ENCODE measurements at places on chromosomes 5 and 9.

DNA sequence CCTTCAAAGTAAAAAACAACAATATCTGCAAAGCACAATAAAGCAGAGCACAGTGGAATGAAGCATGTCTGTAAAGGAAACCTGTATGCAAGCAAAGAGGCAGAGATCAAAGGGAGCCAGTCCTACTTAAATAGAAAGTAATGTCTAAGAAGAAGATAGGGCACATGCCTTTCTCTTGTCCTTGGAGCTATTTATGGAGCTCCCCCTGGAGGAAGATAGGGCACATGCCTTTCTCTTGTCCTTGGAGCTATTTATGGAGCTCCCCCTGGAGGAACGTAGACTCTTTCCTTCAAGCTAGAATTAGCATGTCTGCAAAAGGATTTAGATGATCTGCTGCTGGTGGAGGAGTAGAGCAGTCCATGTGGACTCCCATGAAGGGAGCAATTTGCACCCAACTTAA lies 168.1 kb upstream of the RASEF start:
- no peak for DNase-seq

DNA sequence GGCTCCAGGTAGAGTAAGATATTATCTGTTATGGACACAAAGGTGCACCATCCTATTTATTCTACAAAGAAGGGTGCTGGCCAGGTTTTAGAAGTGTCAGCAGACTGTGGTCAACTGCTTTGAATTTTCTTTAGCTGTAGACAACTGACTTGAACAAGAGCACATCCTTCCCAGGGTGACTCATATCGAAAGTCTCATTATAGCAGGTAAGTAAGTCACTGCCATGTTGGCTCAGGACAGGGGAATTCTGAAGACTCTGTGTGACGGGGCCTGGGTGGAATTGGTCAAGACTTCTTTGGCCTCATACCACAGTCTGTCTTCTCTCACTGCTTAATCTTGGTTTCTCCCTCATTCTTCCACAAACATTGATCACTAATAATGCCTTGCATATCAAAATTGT lies 214.5 kb upstream of the CDH9 start:
- DNase-seq = no peak

GRCh38 chr5:110475529-110475928 lies 250.9 kb downstream of the TMEM232 start:
- no peak for DNase-seq

- no peak for DNase-seq
These were observed 139.0 kb upstream of the GABRP start for GRCh38 chr5:170644501-170644900.

GRCh38 chr5:16616536-16617273 lies at the start of gene RETREG1:
Gene RETREG1 (minus strand): TSS chr5:16616997. CDS start chr5:16616971, 26 bp downstream.
- peak; percentile 72 for DNase-seq

GRCh38 chr5:156815988-156816599 lies 34.0 kb upstream of the PPP1R2B start:
- no peak for DNase-seq

DNA sequence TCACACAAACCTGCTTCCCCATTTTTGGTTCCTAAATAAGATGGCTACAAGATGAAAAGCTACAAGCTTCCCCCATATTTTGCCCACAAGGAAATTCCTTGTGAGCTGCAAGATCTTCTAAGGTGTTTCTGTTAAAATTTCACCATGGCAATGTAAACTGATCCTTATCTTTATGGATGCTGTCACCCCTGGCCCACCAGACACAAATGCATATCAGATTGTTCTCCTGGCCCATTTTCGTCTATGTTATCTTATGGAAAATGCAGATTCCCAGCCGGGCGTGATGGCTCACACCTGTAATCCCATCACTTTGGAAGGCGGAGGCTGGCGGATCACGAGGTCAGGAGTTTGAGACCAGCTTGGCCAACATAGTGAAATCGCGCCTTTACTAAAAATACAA lies 65.1 kb upstream of the IL6ST start:
- DNase-seq = no peak

DNA sequence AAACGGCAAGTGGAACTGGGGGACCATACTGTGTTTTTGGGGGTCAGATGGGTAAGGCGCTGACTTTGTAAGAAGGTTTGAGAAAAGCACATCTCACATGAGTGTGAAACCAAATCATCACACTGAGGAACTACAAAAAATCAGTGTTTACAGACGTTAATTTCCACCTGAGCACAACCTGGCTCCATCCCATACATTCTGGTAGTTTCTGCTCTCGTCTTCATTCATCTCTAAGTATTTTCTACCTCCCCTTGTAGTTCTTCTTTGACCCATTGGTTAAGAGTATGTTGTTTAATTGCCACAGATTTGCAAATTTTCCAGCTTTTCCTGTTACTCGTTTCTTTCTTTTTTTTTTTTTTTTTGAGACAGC lies 8.9 kb upstream of the DPP7 start:
- no peak for DNase-seq

GRCh38 chr5:119313658-119314605 lies 41.9 kb upstream of the TNFAIP8 start:
- DNase-seq = no peak

DNA sequence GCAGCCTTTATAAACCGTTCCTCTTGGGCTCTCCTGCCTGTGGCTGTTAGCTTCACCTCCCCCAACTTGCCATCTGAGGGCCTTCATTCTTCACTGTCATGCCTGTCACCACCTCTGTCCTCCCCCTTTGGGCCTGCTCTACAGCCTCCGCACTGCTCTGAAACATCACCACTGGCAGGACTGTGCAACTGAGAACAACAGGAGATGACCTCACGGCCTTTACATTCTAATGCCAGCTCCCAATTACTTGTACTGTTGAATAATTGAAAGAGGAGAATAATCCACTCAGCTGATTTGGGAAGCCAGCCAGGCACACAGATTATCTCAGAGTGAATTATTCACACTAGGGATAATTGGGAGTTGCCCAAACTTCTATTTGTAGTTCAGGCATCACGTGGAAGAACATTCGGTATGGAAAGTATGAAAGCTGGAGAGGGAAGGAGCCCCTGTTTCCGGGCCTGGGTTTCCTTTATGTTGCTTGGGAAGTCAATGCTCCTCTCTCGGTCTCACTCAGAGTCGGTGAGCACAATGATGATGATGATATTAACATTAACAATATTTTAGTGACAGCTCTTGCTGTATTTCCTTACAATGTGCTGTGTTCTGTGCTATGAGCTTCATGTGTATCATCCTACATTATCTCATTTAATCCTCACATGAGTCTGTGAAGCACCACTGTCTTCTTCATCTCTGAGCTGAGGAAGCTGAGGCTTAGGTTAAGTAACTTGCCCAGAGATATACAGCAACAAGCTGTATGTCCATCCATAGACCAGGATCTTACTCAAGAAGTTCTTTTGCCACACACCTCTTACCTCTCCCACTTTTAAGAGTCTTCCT lies 99.3 kb upstream of the LRRTM2 start:
- DNase-seq = no peak

GRCh38 chr5:54388409-54388808 lies 67.1 kb upstream of the HSPB3 start:
- DNase-seq = no peak

GRCh38 chr9:12464400-12464799 lies 228.8 kb upstream of the TYRP1 start:
- DNase-seq = no peak

DNA sequence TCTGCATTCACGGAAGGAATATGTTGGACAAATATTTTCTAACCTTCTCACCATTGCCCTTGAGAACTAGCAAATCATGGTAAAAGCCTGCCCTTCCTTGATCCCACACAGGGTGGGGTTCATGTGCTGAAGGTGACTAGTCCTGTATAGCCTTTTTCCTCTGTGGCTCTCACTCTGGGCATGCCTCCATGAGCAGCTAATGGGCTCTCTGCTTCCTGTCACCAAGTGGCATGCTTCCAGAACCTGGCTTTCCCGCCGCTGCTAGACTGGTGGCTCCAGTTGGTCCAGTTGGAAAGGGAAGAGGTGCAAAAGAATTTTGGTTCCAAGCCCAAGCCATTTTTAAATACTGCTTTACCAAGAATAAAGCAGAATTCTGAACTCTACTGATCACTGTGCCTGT lies 35.5 kb downstream of the FBXO10 start:
- DNase-seq = no peak

DNA sequence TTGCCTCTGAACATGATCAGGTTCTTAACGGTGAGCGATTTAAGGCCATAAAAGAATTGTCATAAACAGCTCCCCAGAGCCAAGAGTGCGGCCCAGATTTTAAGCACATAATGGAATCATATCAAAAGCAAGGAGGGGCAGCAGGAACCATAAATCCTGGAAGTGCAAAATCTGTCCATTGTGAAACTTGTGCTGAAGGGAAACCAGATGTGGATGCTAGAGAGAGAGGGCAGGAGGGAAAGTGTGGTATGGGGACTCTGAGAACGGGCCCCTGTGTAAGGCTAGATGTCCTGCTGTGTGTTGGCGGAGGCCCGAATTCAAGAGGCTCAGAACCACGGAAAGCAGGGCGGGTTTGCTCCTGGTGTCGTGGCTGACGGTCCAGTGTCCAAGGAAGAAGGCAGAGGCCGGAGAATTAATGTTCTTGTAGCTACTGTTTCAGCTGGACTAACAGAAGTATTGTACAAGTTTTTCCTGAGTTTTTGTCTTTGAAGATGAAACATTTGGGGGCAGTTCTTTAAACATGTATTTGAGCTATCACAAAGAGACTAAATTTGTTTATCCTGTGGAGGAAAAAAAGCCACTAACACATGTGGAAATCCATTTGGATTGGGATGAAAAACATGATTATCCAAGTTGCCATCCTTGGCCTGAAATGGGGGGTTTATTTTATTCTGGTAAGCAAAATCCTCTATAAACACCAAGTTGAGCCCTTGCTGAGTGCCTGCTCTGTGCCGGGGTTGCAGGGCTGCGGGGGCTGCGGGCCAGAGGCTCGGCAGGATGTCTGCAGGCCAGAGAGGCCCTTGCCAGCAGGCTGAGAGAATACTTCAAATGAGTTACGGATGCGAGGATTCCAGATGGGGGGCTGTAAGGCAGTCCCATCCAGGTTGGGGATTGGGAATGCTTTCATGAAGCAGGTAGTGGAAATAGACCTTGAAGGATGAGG lies 9.2 kb upstream of the CXCL14 start:
- no peak for DNase-seq

GRCh38 chr5:129541648-129542251 lies 81.7 kb downstream of the ADAMTS19 start:
- no peak for DNase-seq

GRCh38 chr5:17436761-17437221 lies 61.2 kb upstream of the TAF11L2 start:
- DNase-seq = no peak

DNA sequence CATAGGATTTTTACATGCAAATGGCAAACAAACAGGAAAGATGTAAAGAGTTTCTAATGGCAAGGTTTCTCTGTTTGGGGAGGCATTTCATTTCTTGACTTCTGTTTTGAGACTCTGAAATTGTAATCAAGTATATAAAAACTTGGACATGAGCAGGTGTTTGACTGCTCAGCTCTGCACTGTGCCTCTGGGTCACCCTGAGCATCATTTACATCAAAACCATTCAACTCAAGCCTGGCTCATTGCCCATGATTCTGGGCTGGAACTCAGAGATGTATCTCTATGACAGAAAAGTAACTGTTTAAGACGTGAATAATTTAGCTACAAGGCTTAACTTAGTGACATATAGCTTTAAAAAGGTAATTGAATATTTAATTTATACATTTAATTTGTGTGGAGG lies 1402.4 kb upstream of the NUDT12 start:
- no peak for DNase-seq

GRCh38 chr9:37046683-37047082 lies 12.6 kb upstream of the PAX5 start:
- no peak for DNase-seq

DNA sequence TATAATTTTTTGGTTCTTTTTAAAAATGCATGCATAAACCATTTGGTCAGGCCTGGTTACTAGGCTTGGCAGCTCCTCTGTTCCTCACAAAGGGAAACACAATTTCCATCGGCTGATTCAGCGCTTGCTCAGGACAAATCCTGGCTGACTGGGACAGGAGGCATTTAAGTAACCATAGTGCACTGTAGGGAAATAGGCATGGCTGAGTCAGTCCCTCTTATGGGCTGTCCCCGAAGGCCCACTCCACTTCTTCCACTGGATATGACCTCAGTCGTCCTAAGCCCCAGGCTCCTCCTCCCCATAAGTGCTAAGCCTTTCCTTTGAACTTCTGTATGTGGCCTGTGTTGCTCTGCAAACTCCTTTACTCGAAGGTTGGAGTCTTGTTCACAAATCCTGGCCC lies 71.2 kb upstream of the GLIS3 start:
- DNase-seq = no peak

DNA sequence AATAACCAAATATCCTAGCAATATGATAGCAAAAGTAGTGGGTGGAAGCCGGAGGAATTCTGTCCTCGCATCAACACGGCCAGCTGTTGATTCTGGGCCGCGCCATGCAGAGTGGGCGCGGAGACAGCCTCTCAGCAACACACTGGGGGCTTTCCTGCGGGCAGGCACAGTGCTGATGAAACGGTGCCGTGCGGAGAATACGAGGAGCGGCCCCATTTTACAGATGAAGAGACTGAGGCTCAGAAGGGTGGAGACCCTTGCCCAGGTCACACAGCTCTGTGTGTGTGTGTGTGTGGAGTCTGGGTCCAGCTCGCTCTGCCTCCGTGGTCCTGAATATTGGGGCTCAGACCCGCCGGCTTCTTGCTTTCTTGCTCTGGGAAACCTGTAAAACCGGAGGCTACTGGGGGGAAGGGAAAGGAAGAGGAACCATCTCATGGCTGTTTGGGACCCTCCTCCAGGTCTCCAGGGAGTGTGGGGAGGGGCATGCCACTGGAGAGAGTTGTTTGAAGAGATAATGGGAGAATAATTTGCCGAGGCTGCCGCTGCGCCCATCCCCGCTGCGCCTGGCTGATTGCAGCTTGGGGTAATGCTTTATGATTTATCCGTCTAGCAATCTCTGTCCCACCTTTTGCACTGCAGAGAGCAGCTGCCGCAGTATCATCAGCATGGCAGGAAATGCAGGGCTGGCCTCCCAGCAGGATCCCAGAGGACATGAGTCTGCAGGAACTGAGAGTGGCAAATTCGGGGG lies 36.6 kb downstream of the NCS1 start:
- no peak for DNase-seq

DNA sequence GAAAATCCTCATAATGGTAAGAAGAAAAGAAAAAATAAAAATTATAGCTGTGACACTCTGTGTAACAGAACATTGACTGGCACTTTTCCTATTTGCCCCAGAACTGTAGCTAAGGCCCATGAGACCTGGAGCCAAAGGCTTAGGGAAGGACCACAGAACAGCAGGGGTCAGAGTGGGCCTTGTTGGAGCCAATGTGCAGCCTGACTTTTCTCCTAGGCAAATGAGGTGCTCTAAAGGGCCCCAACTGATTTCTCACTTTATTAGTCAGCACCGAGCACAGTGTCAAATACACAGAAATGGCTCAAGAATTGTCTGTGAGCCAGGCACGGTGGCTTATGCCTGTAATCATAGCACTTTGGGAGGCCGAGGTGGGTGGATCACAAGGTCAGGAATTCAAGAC lies 4.0 kb upstream of the MEGF9 start:
- DNase-seq = no peak
